Left hindlimb (tissue), 1 donor: ENCODE measurements at places on chromosomes 2 and 18.

DNA sequence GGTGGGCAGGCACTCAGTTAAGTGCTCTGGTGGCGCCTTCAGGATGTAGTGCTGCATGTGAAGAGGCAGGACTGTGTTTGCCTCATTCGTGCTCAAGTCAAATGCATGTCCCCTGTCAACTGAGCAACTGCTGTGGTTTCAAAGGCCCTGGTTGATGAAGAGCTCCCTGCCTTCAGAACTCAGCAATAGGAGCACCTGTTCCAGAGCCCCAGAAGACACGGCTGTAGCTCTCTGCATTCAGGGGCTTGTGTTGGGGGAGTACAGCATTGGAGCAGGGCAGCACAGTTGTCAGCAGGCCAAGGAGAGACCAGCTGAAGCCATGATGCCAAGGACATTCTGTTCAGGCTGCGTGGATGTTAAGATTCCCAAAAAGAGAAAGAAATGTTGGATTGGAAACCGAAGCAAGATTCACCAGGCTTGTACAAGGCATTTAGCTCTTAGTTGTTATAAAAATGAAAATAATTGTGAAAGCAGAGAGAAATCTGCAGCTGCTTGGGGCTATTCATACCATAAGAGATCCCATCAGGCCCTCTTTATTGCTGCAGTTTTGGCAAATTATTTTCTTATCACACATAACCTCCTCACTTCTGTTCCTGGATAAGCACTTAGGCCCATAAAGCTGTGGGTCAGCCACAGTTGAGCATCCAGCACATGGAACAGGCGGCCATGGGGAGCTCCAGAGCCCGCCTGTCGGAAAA, 252.4 kb upstream of the ZNF521 start:
- DNase-seq = peak; percentile 59

GRCh38 chr2:43199492-43200488, 26.6 kb downstream of the ZFP36L2 start:
- DNase-seq = no peak

GRCh38 chr2:96506907-96507240, 1.7 kb upstream of the NEURL3 start:
- DNase-seq = no peak

- no peak for DNase-seq
Measured at GRCh38 chr2:144004742-144005141, 515.2 kb downstream of the ZEB2 start.

GRCh38 chr18:11108947-11109346, 40.4 kb downstream of the PIEZO2 start:
- no peak for DNase-seq

GRCh38 chr2:181552808-181553207, 95.6 kb downstream of the ITGA4 start:
- no peak for DNase-seq

DNA sequence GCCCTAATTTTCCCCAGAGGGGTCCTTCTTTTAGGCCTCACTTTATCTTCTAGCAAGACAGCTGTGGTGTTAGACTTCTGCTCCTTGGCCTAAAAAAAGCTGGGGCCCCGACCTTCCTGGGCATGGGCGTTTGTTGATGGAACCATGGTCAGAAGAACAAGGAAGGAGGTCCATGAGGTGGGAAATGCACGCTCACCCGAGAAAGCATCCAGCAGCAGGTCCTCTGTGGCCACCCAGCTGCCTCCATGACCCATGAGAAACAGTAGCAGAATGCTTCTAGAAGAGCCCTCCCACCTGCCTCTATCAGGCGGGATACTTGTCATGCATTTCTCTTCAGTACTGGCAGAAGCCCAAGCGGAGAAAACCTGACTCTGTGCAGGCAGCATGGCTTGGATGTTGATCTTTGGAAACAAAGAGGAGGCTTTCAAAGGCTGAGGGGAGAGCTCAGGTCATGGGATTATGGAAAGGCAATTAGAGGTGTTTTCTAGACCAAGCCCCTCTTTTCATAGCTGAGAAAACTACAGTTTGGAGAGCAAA, 249.1 kb downstream of the FAM210A start:
- no peak for DNase-seq

- DNase-seq = peak; percentile 81
Measured at GRCh38 chr2:150485871-150486538, 1.5 kb downstream of the RND3 start.

GRCh38 chr2:105180491-105180972, 61.0 kb upstream of the GPR45 start:
- no peak for DNase-seq

DNA sequence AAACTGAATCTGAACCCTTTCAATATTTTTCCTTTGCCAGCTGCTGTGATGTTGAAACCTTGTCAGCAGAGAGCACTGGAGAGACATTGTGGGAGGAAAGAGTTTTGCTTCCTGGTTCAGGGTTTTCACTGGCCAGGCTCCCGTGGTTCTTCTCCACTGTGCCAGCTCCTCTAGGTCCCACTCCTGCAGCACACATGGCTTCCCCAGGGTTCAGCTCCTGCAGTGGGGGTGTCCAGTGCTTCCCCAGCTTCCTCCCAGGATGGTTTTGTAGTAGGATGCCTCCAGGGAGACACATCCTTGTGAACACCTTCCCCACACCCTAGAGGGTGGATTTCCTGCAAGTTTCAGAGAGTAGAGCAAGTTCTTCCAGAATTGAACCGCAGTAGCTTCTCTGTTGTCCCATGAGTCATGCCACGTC, 24.0 kb upstream of the SULT1C3 start:
- no peak for DNase-seq

- DNase-seq = peak; percentile 6
Measured at GRCh38 chr2:239206042-239206441, 194.8 kb downstream of the HDAC4 start.

GRCh38 chr2:192544371-192544955, 349.7 kb upstream of the TMEFF2 start:
- DNase-seq = no peak
